ENCODE measurements at places on chromosomes 7 and 10.
A peak's percentile ranks its signal among the peaks of the same experiment; 100 is the strongest.

DNA sequence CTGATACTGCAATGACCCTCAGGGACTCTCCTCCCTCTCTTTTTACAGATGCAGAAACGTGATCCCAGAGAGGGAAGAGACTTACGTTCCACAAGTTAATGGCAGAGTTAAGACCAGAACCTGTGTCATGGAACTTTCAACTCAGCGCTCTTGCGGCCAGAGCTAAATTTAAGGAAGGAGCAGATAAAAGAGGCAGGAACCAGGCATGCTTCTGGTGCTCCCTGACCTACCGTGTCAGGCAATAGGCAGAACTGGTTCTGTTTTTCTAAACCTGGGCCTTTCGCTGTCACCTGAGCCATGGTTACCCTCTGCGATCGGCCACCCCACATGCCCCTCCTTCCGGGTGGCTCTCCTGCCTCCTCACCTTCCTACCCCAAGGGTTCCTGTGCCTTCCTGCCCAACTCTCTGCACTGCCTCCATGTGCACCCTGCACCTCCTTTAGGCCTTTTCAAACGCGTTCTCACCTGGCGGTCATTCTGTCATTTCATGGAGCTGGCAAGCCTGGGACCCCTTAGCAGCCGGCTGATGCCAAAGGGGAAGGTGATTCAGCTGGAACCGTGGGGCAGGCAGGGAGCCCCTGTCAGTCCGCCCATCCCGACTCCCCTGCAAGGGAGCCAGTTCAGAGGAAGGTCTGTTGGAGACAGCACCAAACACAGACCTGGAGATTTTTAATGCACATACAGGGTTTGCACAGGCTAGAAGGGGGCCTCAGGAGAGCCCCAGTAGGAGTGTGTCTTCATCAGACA lies 7.7 kb upstream of the GBX1 start:
- DNase-seq = no peak

GRCh38 chr7:90972906-90973550 lies 291.2 kb upstream of the FZD1 start:
- no peak for DNase-seq

DNA sequence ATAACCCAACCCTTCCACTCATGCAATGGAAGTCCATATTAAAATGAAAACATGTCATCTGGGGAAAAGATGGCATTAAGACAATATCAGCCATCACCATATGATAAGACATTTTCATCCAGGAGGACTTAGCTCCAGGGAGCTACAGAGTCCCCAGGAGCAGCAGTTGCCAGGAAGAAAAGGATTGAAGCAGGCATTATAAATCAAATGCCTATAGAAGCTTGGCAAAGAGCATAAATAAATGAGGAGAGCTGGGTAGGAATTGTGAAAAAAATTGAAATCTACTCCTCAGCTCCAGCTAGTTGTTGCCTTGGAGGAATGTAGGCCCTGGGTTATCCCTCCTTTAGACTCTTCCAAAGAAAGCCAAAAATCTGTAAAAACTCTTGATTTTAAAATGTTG lies 42.5 kb downstream of the FAM13C start:
- DNase-seq = no peak

- no peak for DNase-seq
These were observed 195.7 kb downstream of the CACNA2D1 start for GRCh38 chr7:82247814-82248433.

DNA sequence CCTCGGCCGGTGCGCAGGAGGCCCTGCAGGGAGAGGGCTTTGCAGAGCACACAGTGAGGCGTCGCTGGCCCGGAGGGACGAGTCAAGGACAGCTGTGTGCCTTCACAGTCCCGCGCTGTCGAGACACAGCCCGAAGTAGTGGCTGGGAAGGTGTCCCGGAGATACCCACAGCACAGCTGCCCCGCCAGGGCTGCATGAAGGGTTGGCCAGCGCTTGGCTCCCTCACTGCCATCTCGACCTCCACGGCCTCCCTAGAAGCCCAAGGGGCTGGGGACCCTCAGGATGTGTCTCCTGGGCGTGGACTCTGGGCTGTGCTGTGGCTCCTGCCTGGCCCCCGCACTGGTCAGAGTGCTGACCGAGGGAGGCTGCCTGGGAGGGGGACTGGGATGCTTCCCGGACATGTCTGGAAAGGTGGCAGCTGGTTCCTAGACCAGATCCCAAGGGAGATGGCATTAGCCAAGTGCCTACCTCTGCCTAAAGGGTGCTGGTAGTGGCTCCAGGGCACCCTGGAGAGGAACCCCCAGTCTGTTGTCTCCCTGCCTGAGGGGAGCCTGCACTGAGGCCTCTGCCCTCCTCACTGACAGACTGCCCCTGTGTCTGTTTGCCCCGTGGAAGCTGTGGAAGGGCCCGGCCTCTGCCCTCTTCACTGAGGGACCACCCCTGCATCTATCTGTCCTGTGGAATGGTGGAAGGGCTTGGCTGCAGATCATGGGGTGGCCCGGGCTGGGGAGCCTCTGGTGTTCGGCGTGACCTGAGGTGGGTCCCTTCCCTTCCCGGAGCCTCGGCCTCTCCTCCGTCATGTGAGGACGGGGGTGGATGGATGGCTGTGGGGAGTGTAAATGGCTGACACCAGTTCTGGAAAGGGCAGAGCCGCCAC lies 5.8 kb downstream of the ELFN1 start:
- DNase-seq = no peak

DNA sequence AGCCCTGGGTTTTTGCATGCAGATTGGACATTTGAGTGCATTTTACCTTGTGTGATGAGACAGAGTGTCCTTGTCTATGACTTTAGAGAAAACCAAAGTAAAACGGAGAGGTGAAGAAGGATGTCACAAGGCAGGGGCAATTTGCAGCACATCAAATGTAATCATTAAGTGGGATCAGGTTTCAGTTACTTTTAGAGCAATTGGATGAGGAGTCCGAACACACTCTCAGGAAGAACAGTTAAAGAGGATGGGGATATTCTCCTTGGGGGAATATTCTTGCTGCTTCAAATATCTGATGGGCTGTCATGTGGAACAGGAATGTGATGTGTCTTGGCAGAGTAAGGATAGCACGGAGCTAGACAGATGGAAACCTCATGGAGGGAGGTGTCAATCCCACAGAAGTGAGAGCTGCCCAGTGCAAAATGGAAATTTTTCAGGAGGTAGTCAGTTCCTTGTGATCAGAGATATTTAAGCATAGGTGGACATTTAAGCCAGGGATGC lies 757 bp downstream of the RAB19 start:
- DNase-seq = no peak

GRCh38 chr7:144487901-144488300 lies 84.4 kb upstream of the NOBOX start:
- DNase-seq = no peak

GRCh38 chr10:14150526-14150925 lies 180.2 kb downstream of the FRMD4A start:
- no peak for DNase-seq

GRCh38 chr10:80561950-80562349 lies 24.2 kb downstream of the SH2D4B start:
- no peak for DNase-seq

DNA sequence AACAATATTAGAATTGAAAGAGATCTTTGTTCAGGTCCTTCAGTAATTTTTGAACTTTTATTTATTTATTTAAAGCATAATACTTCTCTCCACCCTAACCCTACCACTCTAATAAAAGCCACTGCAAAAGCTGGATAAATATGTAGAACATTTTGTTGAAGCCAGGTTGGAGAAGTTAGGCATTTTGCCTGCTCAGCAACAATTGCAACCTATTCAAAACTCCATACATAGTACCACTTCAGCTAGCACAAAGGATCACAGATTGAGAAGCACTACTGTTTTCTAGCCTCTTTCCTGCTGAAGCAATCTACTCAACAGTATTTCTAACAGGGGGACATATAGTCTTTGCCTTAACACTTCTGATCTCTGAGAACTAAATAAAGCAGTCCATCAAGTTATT lies 25.0 kb downstream of the RUNDC3B start:
- no peak for DNase-seq

DNA sequence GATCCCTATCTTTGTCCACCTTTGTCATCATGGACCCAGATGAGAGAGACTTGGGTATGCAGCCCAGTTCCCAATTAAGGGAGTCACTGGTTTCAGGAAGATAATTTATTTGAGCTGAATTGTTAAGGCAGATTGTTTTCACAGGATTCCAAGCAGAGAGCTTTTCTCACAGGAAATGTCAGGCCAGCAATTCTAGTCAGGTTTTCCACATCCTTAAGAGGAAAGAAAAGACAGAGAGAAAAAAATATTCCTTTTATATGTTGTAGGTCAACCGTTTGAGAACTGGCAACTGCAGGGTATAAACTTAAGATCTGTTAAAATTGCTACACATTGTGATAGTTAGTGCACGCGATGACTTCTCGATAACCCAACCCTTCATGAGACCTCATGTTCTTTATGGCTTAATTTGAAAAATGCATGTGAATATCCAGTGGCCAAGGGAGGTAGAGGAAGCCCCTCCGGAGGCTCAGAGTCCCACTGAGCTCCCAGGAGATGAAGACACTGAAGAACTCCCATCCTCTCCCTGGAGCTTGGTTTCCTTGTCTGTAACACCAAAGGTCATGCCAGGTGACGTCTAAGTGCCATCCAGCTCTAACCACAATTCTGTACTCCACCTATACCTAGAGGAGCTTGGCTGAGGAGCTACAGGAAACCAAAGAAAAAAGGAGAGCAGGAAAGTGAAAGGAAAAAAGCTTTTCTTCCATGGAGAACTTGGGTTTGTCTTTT lies 45.6 kb downstream of the MINDY4 start:
- no peak for DNase-seq

DNA sequence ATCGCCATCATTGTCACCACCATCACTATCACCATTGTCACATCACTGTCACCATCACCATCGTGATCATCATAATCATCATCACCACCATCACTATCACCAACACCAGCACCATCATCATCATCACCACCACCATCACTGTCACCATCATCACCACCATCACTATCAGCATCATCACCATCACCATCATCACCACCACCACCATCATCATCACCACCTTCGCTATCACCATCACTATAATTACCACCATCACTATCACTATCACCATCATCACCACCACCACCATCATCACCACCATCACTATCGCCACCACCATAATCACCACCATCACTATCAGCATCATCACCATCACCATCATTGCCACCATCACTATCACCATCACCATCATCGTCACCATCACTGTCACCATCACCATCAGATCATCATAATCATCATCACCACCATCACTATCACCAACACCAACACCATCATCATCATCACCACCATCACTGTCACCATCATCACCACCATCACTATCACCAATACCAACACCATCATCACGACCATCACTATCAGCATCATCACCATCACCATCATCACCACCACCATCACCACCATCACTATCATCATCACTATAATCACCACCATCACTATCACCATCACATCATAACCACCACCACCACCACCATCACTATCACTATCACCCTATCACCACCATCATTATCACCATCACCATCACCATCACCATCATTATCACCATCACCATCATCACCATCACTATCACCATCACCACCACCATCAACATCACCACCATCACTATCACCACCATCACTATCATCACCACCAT lies 6.0 kb upstream of the GNA12 start:
- DNase-seq = no peak

DNA sequence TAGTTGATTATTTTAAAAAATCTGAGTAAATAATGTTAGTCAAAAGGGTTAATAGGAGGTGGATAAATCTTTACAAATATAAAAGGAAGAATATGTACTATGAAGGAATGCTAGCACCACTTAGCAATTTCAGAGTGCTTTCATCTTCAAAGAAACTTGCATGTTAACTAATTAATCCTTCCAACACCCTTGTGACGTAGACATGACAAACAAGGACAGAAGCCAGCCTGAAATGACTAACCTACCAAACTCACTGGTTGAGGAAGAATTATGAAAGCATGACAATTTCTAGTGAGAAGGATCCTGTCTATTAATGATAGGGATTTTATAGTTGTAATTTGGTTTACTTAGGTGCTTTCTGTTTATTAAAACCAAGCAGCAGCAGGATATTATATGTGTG lies 468.0 kb upstream of the FZD8 start:
- DNase-seq = no peak

- no peak for DNase-seq
These were observed 186.8 kb upstream of the NEBL start for GRCh38 chr10:21083861-21084260.

DNA sequence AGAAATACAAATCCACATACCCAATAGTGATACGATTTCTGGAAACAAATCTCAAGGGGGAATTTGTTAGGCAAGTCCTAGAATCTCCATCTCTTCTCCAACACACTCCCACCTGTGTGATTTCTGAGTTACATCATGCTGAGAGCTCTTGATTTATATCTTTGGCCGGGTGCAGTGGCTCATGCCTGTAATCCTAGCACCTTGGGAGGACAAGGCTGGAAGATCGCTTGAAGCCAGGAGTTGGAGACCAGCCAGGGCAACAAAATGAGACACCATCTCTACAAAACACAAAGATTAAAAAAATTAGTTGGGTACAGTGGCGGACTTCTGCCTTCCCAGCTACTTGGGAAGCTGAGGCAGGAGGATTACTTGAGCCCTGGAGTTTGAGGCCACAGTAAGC lies 1.5 kb upstream of the MTPN start:
- no peak for DNase-seq

- peak; percentile 13 for DNase-seq
These were observed 89.2 kb downstream of the RNF216 start for GRCh38 chr7:5692112-5692844.

- no peak for DNase-seq
These were observed 549.0 kb upstream of the VSTM2A start for GRCh38 chr7:53993224-53993623.

- peak; percentile 50 for DNase-seq
These were observed 71.9 kb upstream of the DUSP5 start for GRCh38 chr10:110425684-110426293.

DNA sequence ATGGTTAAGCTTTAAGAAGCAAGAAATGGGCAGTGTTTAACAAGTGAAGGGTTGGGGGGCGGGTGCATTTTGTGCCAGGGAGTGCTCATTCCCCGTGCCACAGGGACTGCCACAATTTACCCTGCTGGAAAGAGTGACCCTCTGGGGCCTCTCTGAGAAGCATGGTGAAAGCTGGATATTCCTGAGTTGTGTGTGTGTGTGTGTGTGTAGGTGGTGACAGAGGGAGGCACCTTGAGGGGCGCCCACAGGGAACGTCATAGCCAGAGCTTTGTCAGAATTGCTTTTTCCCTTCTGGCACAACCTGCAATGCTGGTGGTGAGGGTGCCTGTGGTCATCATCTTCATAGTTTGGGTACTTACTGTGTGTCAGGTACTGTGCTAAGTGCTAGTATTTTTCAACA lies 2.5 kb upstream of the WDR86 start:
- no peak for DNase-seq

DNA sequence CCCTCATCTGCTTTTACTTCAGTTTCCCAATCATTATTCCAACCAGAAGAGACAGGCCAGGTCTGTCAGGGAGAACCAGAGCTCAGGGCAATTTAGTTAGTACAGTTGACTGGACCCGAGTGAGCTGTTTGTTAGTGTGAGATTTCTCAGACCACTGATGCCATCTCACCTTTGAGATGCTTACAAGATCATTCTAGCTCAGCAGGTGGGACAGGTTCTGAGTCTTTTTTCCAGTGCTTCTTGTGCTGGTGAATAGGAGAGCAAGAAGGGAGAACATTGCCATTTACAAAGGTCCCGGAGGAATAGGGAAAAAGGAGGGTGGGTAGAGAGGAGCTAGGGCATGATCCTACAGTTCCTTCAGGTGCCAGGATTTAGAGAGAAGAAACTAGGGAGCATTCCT lies 112.4 kb upstream of the IFRD1 start:
- no peak for DNase-seq
